ENCODE measurements at places on chromosomes 11 and 22. TPM values are rescaled to one million over a fixed set of nuclear protein-coding genes. Genes with fewer than 3 reads are reported as not detected.

The SYNGR1 gene
- total RNA-seq: 18.0 TPM

The SCGB1C1 gene
- total RNA-seq: not detected

The MMP13 gene
- not detected for total RNA-seq

The ZNF70 gene
- 5.7 TPM for total RNA-seq

The PRG3 gene
- not detected for total RNA-seq

The TMEM191C gene
- 7.7 TPM for total RNA-seq

The GLYATL1B gene
- total RNA-seq: not detected

The TENM4 gene
- total RNA-seq: 82.2 TPM

The ZNF214 gene
- total RNA-seq: 10.0 TPM

The CNIH2 gene
- total RNA-seq: 39.1 TPM

The C22orf42 gene
- total RNA-seq: 5.2 TPM

The INPP5J gene
- total RNA-seq: 1.2 TPM

The PLEKHA7 gene
- 14.3 TPM for total RNA-seq

The LRRC10B gene
- 5.1 TPM for total RNA-seq

The TTC28 gene
- 21.8 TPM for total RNA-seq

The ANKRD49 gene
- total RNA-seq: 20.8 TPM

The LRRN4CL gene
- total RNA-seq: 0.46 TPM

The TTLL1 gene
- total RNA-seq: 15.3 TPM

Measured in motor neuron (in vitro differentiated cells).